ENCODE measurements at places on chromosomes 7 and 10.

DNA sequence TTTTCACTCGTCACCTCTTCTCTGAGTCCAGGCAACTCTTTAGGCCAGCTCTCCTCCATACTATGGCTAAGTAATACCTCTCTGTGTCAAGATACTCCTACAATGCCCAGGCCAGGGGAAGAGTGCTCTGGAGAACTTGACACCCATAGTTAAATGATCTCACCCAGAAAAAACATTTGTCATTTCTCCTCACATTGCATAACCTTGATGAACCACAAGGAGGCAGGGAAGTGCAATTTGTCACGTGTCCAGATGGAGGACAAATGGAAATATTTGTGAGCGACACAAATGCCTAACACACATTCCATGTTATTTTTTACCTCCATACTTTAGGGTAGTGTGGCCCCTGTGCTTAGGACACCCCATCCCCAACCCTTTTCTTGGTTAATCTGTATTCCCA, 78.3 kb downstream of the HTR7 start:
- no peak for DNase-seq

DNA sequence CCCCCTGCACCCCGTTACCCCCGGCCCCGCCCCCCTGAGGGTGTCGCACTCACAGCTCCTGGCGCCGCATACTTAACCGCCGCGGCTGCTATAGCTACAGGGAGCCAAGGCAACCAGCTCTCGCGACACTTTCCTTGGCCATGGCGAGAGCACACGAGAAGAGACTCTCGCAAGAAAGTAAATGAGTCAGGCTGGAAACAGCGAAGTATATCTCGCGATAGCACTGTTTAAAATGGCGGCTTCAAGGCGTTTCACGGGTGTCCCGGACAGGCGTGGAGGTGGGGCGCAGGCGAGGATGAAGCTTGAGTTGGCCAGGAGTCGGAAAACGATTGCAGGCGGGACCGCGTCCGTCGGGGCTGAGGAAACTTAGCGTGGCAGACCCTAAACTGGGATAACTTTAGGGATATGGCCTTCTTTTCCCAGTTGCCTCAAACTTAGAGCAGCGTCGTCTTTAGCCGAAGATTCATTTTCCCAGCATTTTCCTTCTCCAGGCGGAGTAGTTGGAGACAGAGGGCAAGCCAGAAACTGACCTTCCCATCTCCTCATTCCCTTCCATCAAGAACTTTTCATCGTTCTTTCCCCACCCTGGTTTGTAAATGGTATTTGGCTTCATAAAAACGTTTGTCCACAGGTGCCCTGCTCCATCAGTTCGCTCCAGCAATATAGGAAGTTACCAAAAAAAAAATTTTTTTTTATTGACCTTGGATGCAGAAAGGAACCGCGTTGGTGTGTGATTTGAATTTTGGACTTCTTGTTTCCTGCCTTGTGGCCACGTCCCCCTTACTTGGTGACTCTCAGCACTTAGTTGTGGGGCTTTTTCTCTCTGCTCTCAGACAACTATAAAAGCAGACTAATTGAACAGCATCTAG, 15.2 kb downstream of the MYOZ1 start:
- DNase-seq: peak; percentile 89

- no peak for DNase-seq
These were observed 35.8 kb upstream of the MAP3K8 start for GRCh38 chr10:30398193-30398592.

GRCh38 chr10:78806681-78807221, 262.0 kb upstream of the ZMIZ1 start:
- no peak for DNase-seq

DNA sequence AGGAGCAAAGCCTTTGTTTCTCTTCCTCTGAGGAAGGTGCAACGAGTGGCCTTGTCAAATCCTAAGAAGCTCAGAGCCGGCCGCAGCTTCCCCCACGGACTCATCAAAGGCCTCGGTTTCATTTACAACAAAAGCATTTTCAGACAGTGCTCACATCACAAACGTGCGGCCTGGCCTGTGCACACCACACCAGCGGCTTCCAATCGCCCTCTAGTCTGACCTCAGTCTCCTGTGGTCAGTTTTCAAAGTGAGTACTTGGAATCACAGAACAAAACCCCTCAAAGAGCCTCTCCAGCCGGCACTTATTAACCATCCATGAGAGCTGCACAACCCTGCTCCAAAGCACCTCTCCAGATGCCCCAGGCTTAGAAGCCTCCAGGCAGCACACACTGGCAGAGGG, 3.3 kb downstream of the RADIL start:
- DNase-seq: no peak

DNA sequence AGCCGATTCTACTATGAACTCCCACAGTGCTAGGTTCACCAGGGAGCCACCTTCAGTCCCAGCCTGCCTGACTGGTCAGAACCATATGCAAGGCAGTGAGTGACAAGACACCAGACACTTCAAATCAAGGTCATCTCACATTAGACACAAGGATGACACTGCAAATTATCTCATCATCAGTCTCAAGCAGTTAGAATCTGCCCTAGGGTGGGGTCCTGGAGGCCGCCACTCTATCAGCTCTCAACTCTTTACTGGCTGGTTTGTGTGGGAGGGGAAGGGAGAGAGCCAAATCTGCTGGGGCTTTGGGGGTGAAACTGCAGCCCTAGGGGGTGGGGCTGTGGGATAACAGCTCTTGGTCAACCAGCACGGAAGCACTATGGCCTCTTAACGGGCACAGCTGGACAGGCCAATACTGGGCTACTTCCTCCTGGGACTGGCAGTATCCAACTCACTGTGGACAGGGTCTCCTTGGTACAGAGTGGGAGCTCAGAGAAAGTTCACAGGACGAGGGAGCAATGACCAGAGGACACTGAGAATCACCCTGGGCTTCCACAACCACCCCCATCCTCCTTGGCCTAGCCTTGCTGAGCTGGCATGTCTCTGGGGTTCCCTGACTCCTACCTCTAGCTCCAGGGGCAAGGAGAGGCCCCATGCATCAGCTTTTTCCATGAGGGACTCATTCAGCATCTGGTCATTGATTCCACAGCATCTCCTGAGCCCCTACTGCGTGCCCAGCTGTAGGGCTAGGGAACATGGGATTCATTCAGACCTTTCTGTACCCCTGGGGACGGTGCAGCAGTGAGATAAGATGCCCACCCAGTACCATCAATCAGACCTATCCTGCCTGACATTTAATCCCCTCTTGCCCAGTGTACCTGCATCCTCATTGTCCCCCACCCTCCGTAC, 5.4 kb downstream of the GPRIN2 start:
- DNase-seq: no peak

DNA sequence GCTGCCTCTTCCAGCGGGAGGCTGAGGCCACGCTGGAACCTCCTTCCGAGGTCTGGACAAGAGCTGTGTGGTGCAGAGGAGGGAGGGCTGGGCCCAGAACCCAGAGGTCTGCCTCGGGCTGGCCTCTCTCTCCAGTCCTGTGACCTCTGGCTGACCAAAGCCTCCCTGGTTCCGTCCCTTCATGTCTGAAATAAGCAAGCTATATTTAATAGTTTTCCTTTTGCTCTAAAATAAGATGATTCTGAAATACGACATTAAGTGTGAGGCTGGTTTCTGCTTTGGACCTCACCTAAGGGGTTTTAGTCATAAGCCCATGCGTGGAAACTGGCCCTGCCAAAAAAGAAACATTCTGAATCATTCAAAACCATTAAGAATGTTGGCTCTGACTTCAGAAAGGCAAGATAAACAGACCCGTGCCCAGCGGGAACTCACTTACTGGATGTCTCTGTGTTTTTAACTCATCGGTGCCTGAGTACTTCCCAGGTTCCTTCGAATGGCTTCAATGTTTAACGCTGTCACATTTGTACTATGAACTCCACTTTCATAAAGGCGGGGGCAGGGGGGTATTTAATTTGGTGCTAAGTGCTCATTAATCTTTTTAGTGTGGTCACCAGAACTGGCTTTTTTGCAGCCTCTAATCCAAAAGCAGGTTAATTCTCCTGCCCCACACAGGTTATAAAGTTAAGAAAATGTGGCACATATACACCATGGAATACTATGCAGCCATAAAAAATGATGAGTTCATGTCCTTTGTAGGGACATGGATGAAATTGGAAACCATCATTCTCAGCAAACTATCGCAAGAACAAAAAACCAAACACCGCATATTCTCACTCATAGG, 157.5 kb upstream of the KLF14 start:
- DNase-seq: no peak

- DNase-seq: no peak
These were observed 73.0 kb downstream of the CTNNA3 start for GRCh38 chr10:67622984-67623383.
